Cardiac muscle cell (in vitro differentiated cells and primary cell): ENCODE measurements at places on chromosomes 5 and 9. TPM values are rescaled to one million over a fixed set of nuclear protein-coding genes. Genes with fewer than 3 reads are reported as not detected.
A peak's percentile ranks its signal among the peaks of the same experiment; 100 is the strongest.

- peaks cover 24% of the 10 kb centered on the region for H3K27me3 ChIP-seq
- peak; percentile 64 for DNase-seq
Observed at GRCh38 chr9:12776513-12777055, 1.8 kb downstream of the LURAP1L start.

DNA sequence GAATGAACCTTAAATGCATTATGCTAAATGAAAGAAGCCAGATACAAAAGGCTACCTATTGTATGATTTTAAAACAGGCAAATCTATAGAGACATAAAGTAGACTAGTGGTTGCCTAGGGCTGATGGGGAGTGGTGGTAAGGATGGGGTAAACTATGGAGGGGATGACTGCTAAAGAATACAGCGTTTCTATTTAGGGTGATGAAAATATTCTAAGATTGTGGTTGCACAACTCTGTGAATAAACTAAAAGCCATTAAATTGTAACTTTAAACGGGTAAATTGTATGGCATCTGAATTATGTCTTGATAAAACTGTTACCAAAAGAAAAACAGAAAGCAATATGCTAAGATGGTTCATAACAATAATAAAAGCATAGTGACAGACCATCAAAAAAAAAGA is 21.4 kb downstream of the KLHL3 start:
- no peak for DNase-seq
- no peaks in the 10 kb centered on the region for H3K27me3 ChIP-seq
- H3K4me3 ChIP-seq = no peak overlapping the region
- no peaks in the 10 kb centered on the region for H3K4me1 ChIP-seq

GRCh38 chr5:160937570-160937969 is 85.6 kb upstream of the ATP10B start:
- no peak overlapping the region for H3K27ac ChIP-seq
- no peak for DNase-seq
- H3K27me3 ChIP-seq = no peaks in the 10 kb centered on the region
- H3K4me3 ChIP-seq = no peak overlapping the region
- no peaks in the 10 kb centered on the region for H3K36me3 ChIP-seq

The PRUNE2 gene
- 7.4 and 14.4 TPM in 2 replicates for total RNA-seq

GRCh38 chr5:159764283-159765134 is 151.8 kb upstream of the ADRA1B start:
- H3K4me3 ChIP-seq = no peak overlapping the region
- DNase-seq = peak; percentile 97
- no peak overlapping the region for H3K27ac ChIP-seq
- H3K36me3 ChIP-seq = no peaks in the 10 kb centered on the region
- no peaks in the 10 kb centered on the region for H3K27me3 ChIP-seq

DNA sequence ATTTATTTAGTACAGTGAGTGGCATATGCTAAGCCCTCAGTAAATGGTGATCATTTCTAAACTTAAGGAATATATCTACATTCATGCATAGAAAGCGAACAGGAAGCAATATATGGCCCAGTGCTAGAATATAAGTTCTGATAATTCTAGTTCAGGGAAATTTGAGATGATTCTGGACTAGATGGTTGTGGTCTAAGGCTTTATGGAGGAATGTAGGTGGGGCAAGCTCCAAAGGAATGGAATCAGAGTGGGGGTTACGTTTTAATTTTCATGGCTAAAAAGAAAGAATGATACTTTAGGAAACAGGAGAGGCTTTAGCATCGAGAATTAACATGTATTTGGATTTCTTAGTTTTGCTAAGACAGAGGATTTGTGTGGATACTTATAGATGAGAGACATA is 56.1 kb downstream of the MTREX start:
- DNase-seq = peak; percentile 18
- H3K27me3 ChIP-seq = no peaks in the 10 kb centered on the region
- H3K4me1 ChIP-seq = no peaks in the 10 kb centered on the region
- H3K4me3 ChIP-seq = no peak overlapping the region
